ENCODE measurements at places on chromosomes 11 and 22. TPM values are rescaled to one million over a fixed set of nuclear protein-coding genes. Genes with fewer than 3 reads are reported as not detected.

- no peaks in the 10 kb centered on the region for H3K36me3 ChIP-seq
- no peak overlapping the region for H3K27ac ChIP-seq
- H3K27me3 ChIP-seq: no peaks in the 10 kb centered on the region
- no peak for DNase-seq
- no peaks in the 10 kb centered on the region for H3K4me1 ChIP-seq
Observed at GRCh38 chr11:8338138-8338537, 74.5 kb upstream of the LMO1 start.

Gene NXPE1
- 1.3 TPM for total RNA-seq

DNA sequence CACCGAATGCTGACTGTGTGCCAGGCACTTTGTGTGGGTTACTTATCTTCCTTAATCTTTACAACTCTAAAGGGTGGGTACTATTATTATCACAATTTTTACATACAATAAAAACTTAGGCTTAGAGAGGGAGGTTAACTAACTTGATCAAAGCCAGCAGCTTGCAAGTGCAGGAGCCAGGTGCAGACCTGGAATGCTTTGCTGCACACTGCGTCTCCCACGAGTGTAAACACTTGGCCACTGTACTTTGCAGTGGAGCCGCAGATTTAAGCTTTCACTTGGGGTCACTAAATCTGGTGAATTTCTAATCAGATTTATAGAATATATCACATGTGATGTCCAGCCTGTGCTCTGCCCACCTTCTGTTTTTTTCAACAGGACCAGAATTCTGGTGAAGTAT is 36.7 kb downstream of the AMOTL1 start:
- no peaks in the 10 kb centered on the region for H3K4me1 ChIP-seq
- H3K27me3 ChIP-seq: no peaks in the 10 kb centered on the region
- no peak overlapping the region for H3K27ac ChIP-seq
- H3K4me3 ChIP-seq: no peak overlapping the region
- no peak for DNase-seq

Gene TEX54
- not detected for total RNA-seq

DNA sequence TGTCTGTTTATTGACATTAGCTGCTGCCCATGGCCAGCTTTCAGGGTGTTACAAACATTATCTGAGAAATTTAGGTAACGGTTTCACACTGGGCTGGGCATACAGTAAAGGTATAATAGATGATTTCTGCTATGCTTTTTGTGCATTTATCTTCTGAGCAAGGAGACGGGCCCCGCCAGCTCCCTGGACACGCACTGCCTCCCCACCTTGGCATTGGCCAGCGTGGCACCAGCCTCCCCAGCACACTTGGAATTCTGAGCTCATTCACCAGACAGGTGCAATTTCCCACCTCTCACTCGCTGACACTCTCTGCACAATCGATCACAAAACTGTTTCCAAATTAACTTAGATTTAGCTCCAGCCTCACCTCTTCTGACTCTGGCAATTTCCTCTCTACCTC is 222.8 kb downstream of the CEP164 start:
- no peak overlapping the region for H3K27ac ChIP-seq
- DNase-seq: no peak
- no peaks in the 10 kb centered on the region for H3K36me3 ChIP-seq
